ENCODE measurements at places on chromosomes 16 and 17.

DNA sequence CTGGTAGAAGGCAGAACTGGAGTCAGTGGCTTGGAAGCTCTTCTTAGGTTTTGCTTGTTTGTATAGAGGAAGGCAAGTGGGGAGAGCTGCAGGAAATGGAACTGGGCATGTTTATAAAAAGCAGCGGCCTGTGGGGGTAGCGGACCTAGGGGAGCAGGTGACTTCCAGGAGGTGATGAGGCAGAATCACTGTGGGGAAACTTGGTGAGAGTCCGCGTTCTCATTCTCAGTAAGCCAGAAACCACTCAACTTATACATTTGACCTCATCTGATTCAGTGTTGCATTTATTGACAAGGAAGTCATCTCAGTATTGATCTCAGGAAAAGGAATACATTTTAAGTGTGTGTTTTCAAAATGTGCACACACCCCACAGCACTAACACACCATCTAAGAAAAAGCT, 299.8 kb downstream of the CNTNAP4 start:
- no peak for DNase-seq

DNA sequence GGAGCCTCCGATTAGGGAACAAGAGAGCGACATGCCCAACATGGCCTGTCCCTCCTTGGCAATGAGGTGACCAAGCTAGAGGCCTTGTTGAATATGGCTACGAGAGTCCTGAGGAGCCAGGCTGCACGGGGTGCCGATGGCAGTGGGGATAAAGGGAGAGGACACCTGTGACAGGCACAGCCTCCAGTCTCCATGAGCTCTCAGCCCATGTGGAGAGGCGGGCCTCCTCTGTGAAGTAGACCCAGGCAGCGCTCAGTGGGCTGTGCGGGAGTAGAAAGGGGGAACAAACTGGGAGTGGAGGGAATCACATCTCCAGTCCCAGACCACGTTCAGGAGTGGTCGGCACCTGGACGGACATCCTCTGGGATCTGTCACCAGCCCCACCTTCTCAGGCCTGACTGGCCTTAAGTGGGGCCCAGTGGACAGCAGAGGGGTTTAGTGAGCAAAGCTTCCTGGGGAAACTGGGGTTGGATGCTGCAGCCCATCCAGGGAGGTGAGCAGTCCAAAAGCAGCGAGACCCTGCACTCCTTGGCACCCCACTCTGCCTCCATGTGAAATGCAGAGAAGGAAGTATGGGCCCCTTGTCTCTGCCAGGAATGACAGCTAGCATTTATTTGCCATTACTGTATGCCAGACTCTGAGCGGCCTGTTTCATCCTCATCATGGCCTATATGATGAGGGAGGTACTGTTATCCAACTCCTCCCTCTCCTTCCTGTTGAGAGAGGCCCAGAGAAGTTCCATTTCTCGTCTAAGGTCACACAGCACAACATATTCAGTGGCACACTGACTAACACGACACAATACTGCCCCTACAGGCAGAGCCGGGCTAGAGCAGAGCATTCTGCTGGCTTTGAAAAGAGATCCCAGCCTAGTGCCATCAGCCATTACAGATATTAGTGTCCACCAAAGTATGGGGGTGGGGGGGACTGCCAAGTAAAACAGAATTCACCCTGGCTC, 4.5 kb upstream of the TMEM92 start:
- peak; percentile 90 for DNase-seq

- DNase-seq: peak; percentile 43
Measured at GRCh38 chr17:6305613-6306360, 129.1 kb downstream of the AIPL1 start.

DNA sequence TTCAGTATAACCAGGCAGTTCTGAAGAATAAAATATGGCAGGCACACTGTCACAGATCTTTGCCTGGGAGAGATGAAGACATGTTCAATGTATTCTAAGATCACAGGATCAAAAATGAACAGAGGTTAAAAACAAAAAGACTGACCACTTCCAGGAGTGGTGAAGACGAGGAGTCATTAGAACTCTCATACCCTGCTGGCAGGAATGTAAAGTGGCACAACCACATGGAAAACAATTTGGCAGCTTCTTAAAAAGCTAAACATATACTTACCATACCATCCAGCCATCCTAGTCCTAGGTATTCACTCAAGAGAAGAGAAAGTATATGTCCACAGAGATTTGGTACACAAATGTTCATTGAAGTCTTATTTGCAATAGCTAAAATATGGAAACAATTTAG, 406.3 kb downstream of the NPIPA8 start:
- no peak for DNase-seq

GRCh38 chr16:75377729-75378386, 55.4 kb downstream of the CFDP1 start:
- peak; percentile 53 for DNase-seq

GRCh38 chr17:83026311-83026811, 53.0 kb upstream of the METRNL start:
- peak; percentile 63 for DNase-seq

DNA sequence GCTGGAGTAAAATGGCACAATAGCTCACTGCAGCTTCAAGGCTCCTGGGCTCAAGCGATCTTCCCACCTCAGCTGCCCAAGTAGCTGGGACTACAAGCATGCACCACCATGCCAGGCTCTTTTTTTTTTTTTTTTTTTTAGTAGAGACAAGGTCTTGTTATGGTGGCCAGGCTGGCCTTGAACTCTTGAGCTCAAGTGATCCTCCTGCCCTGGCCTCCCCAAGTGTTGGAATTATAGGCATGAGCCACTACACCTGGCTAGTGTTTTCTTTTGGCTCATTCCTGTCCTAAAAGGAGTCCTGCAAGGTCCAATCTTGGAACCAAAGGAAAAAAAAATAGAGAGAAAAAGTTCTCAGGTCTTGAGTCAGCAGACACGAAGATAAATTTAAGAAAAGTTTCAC, 30.8 kb downstream of the PKD1L3 start:
- DNase-seq: no peak

DNA sequence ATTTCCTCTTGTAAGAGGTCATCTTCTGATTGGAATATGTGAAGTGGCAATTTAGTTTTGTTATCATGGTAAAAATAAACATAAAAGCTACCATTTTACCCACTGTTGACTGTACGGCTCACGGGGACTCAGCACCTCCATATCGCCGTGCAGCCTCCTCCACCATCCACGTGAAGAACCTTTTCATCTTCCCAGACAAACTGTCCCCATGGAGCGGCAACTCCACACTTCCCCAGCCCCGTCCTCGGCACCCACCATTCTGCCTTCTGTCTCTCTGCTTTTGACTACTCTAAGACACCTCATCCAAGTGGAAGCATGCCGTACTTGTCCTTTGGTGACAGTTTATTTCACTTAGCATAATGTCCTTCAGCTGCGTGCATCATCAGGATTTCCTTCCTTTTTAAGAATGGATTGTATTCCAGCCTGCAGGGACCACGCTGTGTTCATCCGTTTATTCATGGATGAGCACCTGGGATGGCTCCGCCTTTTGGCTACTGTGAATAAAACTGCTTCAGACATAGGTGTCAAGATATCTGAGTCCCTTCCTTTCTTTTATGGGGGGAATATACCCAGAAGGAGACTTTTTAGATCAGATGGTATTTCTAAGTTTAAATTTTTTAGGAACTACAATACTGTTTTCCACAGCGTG, 14.3 kb downstream of the FBXO31 start:
- no peak for DNase-seq

GRCh38 chr17:78990349-78991016, 10.8 kb upstream of the LGALS3BP start:
- no peak for DNase-seq

DNA sequence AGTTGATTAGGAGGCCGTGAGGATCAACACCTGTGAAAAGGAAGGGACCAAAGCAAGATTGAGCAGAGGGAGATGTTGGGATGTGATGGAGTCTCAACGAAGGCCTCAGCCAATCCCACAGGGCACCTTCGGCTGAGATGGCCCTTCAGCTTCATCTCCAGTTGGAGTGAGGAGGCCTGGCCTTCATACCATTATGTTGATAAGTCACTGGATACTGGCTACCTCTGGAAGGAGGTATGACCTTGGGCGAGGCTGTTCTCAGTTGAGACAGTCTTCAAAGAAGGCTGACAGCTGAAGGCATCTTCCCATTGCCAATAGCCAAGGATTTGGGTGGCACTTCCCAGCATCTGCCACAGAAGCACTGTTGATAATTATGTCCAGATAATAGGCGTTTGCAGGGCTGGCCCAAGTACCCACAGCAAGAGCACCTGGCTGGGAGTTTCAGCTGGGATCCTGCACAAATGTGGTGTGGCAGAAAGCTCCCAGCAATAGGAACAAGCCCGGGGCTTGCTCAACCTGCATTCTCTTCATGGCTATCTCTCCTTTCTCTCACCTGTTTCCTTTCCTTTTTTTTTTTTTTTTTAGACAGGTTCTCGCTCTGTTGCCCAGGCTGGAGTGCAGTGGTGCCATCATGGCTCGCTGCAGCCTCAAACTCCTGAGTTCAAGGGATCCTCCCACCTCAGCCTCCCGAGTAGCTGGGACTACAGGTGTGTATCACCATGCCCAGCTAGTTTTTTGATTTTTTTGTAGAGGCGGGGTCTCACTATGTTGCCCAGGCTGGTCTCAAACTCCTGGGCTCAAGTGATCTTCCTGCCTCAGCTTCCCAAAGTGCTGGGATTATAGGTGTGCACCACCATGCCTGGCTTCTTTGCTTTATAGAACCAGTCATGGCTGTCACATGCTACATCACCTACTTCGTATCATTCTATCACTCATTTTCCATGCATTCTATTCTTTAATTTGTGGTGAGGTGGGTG, 18.2 kb upstream of the MAP3K14 start:
- peak; percentile 44 for DNase-seq

- DNase-seq: no peak
Measured at GRCh38 chr17:18009609-18010420, 29.2 kb downstream of the ATPAF2 start.

- DNase-seq: peak; percentile 79
Measured at GRCh38 chr16:11611871-11612664, 25.3 kb upstream of the LITAF start.

GRCh38 chr16:86930001-86930400, 351.7 kb downstream of the FOXL1 start:
- DNase-seq: no peak

GRCh38 chr17:72588961-72589360, 468.1 kb downstream of the SOX9 start:
- peak; percentile 92 for DNase-seq

DNA sequence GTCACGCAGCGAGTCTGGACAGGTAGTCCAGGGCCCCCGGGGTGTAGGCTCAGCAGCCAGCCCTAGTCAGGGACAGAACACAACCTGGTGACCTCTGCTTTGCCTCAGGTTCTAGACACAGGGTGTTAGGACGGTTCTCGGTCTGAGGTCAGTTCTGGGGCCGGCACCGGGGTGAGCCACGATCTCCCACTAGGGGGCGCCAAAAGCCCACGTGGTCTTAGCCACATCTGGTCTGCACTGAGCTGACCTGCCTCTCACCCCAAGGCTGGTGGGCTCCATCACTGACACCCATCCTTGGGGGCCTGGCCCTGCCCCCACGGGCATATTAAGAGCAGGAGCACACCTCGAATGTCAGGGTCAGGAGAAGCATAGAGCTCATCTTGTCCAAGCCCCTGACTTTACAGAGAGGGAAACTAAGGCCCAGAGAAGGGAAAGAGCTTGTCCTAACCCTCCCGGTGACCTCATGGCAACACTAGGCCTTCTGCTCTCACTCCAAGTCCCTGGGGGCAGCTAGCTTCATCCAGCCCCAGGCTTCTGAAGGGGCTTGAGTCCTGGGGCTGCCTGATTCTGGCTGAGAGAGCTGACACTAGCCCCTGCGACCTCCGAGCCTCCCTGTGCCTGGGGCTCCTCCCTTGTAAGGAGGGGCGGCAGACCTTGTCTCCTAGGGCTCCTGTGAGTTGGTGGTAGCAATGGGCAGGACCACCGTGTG, 9.0 kb downstream of the SLC5A10 start:
- DNase-seq: peak; percentile 93

GRCh38 chr17:57862694-57863667, 13.1 kb upstream of the MRPS23 start:
- peak; percentile 63 for DNase-seq

GRCh38 chr17:67431249-67432015, 54.4 kb downstream of the PITPNC1 start:
- DNase-seq: no peak

DNA sequence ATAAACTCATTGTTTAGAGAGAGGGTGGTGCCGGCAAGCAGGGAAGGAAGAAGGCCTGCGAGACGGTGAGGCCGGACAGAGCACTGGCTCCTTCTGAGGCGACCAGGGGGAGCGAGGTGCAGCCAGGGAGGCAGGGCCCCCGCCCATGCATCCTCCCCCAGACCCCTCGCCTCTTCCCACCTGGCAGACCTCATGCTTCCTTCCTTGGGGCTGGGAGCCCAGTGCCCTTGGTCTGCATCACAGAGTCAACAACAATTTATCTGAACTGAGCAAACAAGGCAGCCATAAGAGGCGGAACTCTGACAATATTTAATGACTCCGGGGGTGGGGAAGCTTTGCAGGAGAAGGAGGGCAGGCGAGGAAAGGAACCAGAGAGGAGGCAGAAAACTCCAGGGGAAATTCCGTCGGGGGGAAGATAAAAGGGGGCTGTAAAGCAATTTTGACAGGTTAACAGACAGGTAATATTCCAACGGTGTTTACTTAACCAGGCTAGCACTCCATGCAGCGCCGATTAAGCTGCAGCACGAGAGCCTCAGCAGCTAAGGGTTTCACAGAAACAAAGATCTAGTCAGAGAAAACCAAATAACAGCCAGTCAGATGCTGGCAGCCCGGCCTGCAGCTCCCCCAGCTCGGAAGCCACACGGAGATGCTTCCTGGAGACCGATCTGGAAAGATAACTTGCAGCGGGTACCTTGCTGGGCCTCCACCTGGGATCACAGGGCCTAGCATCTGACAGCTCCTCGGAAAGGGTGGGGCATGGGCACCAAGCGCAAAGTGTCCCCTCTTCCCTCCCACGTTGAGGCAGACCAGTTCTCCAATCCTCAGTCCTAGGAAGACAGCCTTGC, 398.2 kb downstream of the SOX9 start:
- no peak for DNase-seq

- no peak for DNase-seq
Measured at GRCh38 chr17:58289869-58290268, 9.1 kb upstream of the MPO start.

GRCh38 chr16:88966986-88967829, 9.8 kb downstream of the CBFA2T3 start:
- no peak for DNase-seq

DNA sequence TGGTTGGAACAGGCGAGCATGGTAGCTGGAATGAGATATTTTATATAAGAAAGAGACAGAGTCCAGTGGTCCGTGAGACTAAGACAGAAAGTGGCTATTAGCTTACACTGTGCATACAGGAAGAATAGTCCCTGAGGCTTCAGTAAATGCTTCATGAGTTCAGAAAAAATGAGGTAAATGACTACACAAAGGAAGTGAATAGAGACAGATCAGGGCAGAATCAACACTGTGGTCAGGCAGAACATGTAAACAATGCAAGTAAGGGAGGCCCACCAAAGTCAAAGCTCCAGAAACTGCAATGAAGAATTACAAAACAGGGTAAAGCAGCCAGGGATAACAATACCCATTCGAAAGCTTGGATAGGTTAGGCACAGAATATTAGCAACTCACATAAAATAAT, 4.8 kb downstream of the ABCA10 start:
- DNase-seq: no peak
